NCI-H82 (cell line): ENCODE measurements at places on chromosomes 16 and 17.

- no peak for DNase-seq
These were observed 8.9 kb downstream of the CA10 start for GRCh38 chr17:52149626-52150025.

DNA sequence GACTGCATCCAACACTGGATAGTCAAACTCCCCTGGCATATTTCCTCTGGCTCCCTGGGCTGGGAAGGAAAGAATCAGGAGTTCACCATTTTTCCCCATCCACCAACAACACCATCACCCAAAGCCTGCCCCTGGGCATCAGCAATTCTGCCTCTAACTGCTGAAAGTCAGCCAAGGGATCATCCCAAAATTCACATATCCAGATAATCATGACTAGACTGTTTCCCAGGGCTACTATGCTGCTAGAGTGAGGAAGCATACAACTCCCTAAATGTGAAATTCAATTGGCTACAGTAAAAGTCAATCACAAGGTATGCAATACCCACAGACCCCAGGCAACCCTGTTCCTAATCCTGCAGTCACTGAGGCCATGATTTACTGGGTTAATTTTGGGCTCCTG, 230.6 kb downstream of the C16orf95 start:
- no peak for DNase-seq

DNA sequence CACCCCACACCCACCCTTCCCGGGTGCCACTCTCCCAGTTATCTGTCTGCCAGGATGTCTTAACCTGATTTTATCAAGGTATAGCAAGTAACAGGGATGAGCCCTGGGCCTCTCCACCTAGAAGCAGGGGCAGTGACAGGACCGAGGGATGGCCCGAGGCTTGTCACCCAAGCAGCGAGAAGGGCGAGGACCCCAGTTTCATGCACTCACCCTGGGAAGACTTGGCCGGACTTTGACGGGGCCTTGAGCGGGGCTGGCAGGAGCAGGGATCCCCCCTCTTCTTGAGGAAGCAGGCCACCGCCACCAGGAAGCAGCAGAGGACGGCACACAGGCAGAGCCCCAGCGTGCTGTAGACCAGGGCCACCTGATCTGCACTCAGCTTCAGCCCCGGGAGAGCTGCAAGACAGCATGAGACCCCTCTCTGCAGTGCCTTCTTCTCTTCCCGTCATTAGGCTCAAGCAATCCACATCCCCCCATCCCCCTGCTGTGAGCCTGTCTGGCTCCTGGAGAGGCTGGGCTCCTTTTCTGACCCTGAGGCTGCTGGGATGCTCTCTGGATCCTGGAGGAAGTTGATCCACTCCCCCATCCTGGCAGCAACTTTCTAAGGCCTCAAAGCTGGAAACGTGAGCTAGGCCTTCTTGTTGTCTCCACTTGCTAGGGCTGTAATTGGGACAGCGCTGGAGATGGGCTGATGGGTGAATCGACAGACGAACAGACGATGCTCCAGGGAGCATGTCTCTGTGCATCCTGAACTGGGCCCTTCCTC, 31.6 kb downstream of the TNFRSF13B start:
- DNase-seq = no peak

DNA sequence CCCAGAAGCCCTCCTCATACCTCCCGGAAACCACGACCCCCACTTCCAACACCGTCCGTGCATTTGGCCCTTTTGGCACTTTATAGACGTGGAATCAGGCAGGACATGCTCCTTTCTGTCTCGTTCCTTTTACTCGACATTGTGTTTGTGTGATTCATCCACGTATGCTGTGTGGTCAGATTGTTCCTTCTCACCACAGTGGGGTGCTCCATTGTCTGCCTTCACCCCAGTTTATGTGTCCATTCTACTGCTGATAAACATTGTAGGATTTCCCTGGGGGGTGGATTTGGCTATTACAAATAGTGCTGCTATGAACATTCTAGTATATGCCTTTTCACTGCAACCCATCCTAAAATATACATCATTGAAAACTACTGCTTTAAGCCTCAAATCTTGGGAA, 28.9 kb upstream of the RPH3AL start:
- no peak for DNase-seq

DNA sequence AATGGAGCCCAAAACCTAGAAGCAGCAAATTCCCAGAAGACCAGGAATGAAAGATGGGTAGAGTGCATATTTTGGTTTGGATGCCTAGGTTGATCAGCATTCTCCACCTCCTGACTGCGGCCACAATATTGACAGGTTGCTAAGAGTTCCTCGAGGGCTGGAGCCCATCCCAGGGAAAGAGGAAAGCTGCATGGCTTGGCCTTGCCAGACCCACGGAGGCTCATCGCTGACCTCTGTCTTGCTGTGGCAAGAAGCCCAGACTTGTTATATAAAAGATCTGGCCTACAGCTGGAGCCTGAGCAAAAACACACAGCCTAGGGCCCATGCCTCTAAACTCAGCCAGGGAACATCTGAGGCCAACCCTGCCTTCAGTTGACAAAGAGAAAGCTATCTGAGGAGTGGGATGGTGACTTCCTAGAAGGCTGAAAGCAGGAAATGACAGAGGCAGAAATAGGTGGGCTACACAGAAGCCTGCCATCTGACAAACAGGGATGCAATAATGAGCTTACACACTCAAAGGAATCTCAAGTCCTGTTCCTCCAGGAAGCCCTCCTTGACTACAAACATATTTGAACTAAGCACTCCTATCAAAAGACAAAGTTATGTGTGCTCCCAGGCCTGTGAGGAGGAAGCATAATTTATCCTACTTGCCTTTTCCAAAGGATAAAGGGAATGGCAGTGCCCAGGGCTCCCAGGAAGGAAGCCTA, 22.5 kb upstream of the SLC35B1 start:
- no peak for DNase-seq
